CD4-positive, alpha-beta T cell treated with Interleukin-10 for 1 hour (primary cell): ENCODE measurements at places on chromosomes 7 and 10.

- no peak for DNase-seq
Measured at GRCh38 chr10:83222832-83223742, 916.2 kb upstream of the GHITM start.

DNA sequence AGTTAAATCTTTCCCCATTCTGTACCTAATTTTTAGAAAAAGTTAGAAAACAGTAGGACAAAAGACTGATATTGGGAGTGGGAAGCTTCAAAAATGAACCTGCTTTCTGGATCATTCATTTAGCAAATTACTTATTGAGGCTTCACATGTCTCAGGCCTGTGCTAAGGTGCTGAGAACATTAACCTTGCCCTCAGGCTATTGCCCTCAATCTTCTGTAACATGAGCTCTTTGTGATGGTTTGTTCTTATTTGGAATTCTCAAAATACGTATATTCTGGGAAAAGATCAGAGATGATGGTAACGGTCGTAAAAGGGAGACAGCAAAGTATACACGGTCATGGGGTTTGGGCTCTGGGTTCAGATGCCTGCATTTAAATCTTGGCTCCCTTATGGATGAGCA, 39.5 kb upstream of the PRKG1 start:
- no peak for DNase-seq

- DNase-seq = no peak
Measured at GRCh38 chr10:43881657-43882056, 233.0 kb upstream of the ZNF32 start.

DNA sequence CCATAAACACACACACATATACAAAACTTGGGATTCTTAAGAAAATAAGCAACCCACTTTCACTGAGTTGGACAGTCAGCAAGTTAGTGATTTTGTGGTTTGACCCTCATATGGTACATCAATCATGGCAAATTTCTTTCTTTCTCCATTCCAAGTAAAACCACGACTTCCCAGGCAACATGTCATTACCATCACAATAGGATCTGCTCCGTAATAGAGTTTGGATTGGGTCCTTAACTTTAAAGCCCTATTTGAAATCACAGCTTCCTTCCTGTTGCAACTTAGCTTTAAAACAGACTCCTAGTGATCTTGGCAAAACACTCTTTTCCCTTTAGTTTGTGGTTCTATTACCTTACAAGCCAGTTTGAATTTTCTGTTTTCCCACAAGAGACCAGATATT, 483.6 kb downstream of the INHBA start:
- no peak for DNase-seq

DNA sequence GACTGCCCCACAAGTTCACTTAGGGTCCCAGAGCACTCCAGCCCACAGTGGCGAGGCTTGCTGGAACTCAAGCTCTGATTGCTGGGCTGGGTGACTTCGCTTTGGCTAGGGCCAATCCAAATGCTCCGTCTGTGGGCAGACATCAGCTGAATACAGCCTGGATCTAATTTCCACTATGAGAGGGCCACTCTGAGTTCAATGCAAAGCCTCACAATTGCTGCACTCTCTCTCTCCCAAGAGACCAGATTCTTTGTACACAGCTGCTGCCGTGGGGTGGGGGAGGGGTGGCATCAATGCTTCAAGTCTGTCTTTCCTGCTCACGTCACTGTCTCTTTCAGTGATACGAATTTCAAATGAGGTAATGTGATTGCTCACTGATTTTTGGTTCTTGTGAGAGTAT, 47.3 kb upstream of the BPGM start:
- DNase-seq = no peak

DNA sequence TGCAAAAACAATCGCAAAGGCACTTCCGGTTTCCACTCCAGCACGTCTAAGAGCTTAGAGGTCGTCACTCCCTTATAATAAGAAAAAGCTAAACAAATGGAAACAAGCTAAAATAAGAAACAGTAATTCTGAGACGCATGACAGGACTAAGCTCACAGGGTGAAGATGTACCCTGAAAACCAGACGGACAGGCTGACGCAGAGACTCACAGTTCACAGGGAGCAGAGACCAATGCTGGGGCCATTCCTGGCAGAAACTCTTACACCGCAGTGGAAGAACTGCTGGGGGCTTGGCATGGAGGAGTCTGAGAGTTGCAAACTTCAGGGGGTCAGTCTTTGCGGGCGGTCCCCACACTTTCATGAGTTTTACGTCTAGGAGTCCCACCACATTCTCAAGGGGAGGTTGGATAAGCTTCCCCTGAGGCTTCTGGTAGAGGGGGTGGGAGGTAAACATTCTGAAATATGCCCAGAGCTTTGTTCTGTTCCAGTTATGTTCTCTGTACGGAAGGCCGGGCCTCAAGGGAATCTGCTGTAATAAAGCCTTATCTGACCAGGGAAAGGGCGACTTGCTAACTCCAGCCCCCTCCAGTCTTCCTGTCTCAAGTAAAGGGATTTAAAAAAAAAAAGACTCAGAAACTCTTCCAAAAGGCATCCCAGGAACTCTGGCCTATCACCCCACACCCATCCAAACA, 47.8 kb downstream of the BRI3 start:
- DNase-seq = no peak

GRCh38 chr10:20034732-20035131, 218.5 kb downstream of the PLXDC2 start:
- no peak for DNase-seq

- no peak for DNase-seq
Measured at GRCh38 chr10:13016426-13016825, 14.9 kb upstream of the CCDC3 start.

DNA sequence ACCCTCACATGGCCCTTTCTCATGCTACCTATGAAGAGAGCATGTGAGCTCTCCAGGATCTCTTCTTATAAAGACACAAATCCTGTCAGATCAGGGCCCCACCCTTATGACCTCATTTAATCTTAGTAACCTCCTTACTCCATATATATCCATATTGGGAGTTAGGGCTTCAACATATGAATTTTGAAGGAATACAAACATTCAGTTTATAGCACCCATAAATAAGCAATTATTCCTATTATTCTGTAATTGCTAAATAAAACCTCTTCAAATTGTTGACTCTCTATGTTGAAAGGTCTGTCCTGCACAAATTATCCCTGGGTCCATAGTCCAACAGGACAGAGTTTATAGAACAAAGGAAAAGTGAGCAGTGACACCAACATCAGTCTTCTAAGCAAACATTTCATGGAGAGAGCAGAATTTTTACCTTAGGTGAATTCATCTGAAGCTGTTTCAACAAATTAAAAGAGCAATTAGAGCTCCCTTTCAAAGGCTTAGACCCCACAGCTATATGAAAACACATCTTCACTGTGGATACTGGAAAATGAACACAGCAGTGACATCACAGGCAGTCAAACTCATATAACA, 12.2 kb downstream of the DOCK4 start:
- no peak for DNase-seq

- no peak for DNase-seq
Measured at GRCh38 chr7:98229441-98229840, 18.2 kb downstream of the BHLHA15 start.

- DNase-seq = no peak
Measured at GRCh38 chr10:481628-482027, 207.8 kb downstream of the DIP2C start.

- DNase-seq = no peak
Measured at GRCh38 chr7:139182363-139182762, 48.7 kb upstream of the UBN2 start.

DNA sequence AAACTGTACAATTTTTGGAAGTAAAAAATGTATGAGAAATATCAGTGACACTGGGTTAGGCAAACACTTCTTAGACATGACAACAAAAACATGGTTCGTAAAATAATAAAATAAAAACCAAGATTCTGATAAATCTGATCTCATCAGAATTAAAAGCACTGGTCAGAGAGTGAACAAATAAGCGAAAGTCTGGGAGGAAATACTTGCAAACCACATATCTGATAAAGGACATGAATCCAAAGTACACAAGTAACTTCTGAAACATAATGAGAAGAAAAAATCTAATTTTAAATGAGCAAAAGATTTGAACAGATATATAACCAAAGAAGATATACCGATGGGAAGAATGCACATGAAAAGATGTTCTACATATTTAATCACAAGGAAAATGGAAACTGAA, 91.5 kb downstream of the RTKN2 start:
- DNase-seq = no peak

- peak; percentile 5 for DNase-seq
Measured at GRCh38 chr10:93199191-93199751, 125.6 kb downstream of the CYP26A1 start.

- no peak for DNase-seq
Measured at GRCh38 chr10:25501912-25502311, 327.1 kb downstream of the GPR158 start.

GRCh38 chr7:106767498-106768323, 97.4 kb upstream of the PIK3CG start:
- peak; percentile 38 for DNase-seq

- DNase-seq = no peak
Measured at GRCh38 chr10:25017154-25017590, 760 bp downstream of the THNSL1 start.

DNA sequence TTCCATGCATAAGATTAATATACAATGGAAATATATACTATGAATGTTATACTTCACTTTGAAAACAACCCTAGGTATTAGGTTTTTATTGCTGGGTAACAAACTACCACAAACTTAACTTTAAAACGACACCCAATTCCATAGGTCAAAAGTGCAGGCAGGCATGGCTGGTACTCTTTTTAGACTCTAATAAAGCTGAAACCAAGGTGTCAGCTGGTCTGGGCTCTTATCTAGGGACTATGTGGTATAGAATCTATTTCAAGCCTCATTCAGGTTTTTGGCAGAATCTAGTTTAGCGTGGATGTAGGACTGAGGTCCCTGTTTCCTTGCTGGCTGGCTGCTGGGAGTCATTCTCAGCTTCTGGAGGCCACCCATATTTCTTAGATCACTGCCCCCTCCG, 65.0 kb upstream of the TMEM168 start:
- DNase-seq = no peak

- DNase-seq = no peak
Measured at GRCh38 chr10:32149252-32149955, 93.2 kb upstream of the KIF5B start.

DNA sequence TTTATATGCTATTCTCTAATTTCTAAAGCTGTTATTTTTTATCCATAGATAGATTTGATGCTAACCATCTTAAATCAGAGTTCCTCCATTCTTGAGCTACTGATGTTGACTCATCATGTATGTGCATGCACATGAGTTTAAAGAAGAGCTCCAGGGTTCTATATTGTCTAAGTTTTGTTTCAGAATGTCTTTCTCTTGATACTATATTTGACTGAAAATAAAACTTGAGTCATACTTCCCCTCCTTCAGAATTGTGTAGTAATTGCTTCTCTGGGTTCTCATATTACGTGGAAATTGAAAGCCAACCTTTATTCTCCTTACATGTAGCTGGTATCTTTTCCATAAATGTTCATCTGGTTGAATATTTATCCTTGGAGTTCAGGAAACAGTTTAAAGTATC, 89.4 kb downstream of the LRRTM3 start:
- no peak for DNase-seq
